Panc1 (cell line): ENCODE measurements at places on chromosomes 6 and 20. TPM values are rescaled to one million over a fixed set of nuclear protein-coding genes. Genes with fewer than 3 reads are reported as not detected.

GRCh38 chr6:7311917-7312615, 933 bp downstream of the SSR1 start:
- no peak for DNase-seq

The OLIG3 gene
- not detected for total RNA-seq

The EFCAB8 gene
- total RNA-seq: 1.1 TPM

The TPD52L2 gene
- 113 TPM for total RNA-seq

The MYH7B gene
- total RNA-seq: 0.59 TPM

GRCh38 chr20:3749689-3750531, 17.4 kb downstream of the HSPA12B start:
- DNase-seq: no peak

GRCh38 chr6:21836772-21837425, 243.3 kb downstream of the SOX4 start:
- DNase-seq: no peak
